ENCODE measurements at places on chromosomes 13 and 19.

- DNase-seq = no peak
These were observed 53.7 kb upstream of the MAB21L1 start for GRCh38 chr13:35530147-35530546.

DNA sequence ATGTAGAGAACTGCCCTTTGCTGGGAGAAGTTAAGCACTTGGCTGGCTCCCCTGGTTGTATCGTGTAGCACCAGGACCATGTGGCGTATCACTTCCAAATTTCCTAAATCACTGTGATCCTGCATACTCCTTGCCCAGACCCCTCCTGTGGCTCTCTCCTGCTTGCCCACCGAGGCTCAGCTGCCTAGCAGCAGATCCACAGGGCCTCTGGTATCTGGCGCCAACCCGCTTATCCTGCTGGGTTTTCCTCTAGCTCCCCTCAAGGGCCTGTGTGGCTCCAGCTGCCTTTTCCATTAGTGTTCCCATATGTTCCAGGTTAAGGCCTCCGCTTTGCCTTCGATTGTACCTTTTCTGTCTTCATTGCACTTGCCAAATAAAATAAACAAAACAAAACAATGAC is 16.5 kb downstream of the LRCH1 start:
- DNase-seq = peak; percentile 30

GRCh38 chr19:19615086-19615485 is 3.4 kb downstream of the PBX4 start:
- DNase-seq = no peak

DNA sequence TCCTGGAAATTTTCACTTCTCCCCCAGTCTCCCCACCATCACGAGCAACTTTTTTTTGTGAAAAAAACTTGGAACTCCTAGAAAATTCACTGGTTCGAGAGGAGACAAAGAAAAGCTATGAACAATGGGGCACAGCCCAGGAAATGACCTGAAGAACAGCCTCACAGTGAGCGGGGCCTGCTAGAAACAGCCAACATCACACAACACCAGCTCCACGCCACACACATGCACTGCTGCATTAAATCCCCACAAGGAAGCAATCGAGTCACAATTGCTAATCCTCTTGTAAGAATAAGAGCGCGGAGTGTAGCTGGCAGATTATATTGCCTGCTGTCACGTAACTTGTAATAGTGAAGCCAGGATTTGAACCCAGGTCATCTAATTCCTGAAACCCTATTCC is 48.8 kb downstream of the SLC7A1 start:
- DNase-seq = no peak

- no peak for DNase-seq
These were observed 217.0 kb downstream of the SPRY2 start for GRCh38 chr13:80123945-80124344.

- DNase-seq = peak; percentile 84
These were observed 12.7 kb downstream of the SOX1 start for GRCh38 chr13:112079696-112080095.

GRCh38 chr19:10295305-10295846 is 5.6 kb downstream of the ICAM5 start:
- DNase-seq = no peak

- no peak for DNase-seq
These were observed 19.9 kb downstream of the NWD1 start for GRCh38 chr19:16739546-16739945.

- peak; percentile 55 for DNase-seq
These were observed 111.5 kb downstream of the PTPRS start for GRCh38 chr19:5228932-5229777.

GRCh38 chr13:96771486-96772367 is 222.5 kb downstream of the OXGR1 start:
- no peak for DNase-seq

DNA sequence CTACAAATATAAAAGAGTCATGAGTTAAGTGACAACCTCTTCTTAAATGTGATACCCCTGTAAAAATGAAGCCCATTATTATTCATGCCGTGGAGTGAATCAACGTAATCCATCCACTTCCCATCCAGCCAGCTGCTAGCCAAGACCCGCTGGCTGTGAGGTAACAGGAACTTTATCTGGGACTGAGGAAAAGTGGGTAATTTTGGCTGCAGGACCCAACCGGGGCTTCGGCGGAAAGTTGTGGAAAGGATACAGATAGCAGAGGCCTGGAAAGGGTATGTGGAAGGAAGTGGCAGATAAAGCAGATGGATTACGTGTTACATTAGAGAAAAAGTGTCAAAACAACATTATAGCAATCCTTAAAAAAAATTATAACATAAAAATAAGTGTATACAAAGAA is 48.3 kb downstream of the SLC7A1 start:
- no peak for DNase-seq

- no peak for DNase-seq
These were observed 96.2 kb upstream of the RNF113B start for GRCh38 chr13:98273067-98273823.

GRCh38 chr13:110216398-110217041 is 90.4 kb downstream of the COL4A1 start:
- DNase-seq = no peak

DNA sequence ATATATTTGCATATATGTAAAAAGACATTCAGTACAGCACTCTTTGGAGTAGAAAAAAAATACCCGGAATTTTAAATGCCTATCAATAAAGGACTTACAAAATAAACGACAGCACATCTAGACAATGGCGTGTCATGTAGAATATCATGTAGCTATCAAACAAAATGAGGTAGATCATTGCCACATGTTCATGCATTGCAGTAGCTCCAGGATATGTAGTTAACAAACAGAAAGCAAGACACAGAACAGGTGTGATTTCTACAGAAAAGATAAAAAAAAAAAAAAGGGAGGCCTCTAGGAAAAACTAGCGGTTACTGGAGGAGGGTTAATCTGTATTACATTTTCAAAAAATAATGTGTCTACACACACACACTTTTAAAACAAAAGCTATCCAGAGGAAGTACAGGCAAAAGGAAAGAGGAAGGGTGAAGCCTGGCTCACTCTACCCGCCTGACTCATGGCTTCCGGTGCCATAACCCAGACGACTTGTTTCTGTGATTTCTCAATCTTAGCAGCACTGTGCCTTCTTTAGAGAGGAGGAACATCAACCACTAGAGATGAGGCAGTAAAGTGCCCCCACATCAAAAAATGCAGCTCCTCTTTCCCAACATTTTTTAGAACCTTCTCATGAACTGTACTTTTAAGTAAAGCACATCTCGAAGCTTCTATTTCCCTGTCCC is 6.9 kb downstream of the KCTD12 start:
- DNase-seq = peak; percentile 44

GRCh38 chr13:110390567-110390966 is 83.5 kb downstream of the COL4A2 start:
- DNase-seq = no peak

GRCh38 chr13:83563499-83563898 is 318.8 kb downstream of the SLITRK1 start:
- DNase-seq = no peak

DNA sequence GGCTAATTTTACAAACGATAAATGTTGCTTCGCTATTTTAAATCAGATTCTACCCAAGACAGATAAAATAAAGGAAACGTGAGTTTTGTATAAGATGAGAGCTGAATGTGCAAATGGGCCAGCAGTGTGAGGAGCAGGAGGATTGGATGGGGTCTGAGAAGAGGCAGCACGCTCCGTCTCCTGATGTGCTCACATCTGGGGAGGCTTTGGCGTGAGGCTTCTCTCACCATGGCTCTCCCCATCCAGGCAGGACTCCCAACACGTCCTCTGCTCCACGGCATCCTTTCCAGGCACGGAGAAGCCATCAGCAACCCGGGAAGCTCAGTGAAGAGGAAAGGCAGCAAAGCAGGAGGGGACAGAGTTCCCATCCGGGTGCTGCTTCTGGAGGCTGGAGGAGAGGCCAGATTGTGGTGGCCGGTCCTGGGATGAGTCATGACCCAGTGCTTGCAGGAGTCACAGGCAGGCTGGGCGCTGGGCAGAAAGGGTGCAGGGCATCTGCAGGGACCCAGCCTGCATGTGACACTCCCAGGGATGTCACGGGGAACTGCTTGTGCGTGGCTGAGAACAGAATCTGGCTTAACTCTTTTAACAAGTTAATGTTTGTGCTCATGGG is 47.5 kb downstream of the ZNF536 start:
- DNase-seq = no peak

GRCh38 chr19:42170715-42171114 is 38.5 kb upstream of the POU2F2 start:
- DNase-seq = no peak

GRCh38 chr13:33745370-33746324 is 72.3 kb upstream of the RFC3 start:
- peak; percentile 86 for DNase-seq

DNA sequence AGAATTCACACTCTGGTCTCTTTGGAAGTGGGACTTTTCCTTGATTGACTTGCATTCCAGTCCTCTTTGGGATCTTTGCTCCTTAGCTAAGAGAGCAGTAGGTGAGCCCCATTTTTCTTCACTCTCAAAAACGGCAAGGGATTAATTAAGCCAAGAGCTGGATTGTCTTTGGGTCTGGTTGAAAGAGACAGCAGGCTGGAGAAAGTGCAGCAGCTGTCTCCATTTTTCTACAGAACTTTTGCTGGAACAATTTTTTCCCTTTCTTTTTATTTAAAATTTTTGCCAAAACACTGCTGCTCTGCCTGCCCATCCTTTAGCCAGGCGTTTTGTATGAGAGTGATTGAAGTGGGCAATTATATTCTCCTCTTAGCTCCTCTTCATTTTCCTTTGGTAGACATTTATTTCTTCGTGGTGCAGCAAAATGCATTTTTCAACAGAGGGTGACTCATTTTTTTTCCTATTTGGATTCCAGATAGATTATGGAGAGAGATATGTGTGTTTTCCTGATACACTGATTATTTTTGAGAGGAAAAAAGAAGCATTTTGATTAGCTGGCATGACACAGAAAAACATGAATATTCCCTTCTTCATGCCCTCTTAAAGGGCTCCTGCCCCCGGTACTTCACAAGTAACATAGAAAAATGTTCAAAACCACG is 371.2 kb upstream of the NBEA start:
- DNase-seq = no peak

DNA sequence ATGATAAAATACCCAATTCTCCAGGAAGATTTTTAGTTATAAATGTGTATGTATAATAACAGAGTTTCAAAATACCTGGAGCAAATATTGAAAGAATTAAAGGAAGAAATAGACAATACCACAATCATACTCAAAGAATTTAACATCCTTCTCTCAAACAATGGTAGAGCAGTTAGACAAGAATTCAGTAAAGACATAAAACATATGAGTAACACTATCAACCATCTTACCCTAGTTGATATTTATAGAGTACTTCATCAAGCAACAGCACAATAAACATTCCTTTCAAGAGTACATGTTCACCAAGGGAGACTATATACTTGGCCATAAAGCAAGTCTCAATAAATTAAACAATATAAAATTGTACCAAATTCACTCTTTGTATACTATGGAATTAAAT is 108.4 kb downstream of the DLEU7 start:
- no peak for DNase-seq
